Left renal pelvis (tissue), 4 donors: ENCODE measurements at places on chromosomes 13 and 19.

DNA sequence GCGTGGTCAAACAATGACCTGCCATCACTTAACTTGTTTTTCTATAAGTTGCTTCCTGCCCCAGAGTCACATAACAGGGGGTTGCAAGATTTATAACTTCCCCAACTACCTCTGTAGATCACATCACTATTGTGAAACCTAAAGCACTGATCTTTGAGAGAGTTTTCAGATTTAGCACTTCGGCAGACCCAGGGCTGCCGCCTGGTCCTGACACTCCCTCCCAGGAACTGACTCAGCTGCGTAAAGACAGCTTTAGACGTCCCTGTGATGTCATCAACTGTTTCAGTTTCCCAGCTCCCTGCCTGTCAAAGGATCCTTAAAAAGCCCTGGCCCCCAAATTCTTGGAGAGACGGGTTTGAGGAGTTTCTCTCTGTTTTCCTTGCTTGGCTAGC lies 33.3 kb downstream of the IGFL2 start:
- DNase-seq: no peak

DNA sequence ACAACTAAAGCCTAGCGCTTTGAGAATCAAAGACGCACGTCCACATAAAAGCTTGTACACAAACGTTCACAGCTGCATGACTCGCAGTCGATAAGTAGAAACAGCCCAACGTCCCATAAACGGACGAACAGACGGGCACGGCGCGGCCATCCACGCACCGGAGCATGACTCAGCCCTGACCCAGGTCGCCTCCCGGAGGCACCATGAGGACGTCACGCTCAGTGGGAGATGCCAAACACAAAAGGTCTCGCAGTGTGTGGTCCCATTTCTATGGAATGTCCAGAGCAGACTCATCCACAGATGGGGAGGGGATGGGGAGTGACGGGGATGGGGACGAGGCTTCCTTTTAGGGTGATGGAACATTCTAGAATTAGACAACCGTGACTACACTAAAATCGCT lies 9.4 kb downstream of the POLRMT start:
- no peak for DNase-seq

DNA sequence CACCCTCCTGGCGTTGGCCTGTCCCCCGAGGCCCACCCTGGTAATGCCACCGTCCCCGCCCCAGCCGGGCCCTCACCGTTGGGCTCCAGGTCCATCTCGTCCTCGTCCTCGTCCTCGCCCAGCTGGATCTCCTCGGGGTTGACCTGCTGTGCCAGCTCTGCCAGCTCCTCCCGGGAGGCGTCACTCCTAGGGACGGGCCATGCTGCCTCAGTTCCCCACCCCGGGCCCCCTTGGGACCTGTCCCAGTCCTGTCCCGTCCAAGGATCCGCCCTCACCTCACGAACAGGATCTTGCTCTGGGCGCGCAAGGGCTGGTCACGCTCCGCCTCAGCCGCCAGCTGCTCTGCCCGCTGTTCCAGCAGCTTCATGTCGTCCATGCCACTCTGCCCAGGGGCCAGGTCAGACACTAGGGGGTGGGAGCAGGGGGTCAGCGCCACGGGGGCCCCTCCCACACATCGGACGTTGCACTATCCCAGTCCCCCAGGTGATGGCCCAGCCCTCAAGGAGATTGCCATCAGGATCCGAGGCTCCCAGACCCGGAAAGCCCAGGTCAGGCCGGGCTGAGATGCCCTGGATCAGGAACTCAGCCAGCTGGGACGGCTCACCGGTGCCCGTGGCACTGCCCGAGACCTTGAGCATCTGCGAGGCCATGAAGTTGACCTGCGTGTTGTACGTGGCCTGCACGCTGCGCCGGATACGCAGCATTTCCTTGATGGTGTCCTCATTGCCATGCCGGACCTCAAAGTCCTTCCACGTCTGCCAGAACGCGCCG lies 9.5 kb downstream of the XAB2 start:
- no peak for DNase-seq

DNA sequence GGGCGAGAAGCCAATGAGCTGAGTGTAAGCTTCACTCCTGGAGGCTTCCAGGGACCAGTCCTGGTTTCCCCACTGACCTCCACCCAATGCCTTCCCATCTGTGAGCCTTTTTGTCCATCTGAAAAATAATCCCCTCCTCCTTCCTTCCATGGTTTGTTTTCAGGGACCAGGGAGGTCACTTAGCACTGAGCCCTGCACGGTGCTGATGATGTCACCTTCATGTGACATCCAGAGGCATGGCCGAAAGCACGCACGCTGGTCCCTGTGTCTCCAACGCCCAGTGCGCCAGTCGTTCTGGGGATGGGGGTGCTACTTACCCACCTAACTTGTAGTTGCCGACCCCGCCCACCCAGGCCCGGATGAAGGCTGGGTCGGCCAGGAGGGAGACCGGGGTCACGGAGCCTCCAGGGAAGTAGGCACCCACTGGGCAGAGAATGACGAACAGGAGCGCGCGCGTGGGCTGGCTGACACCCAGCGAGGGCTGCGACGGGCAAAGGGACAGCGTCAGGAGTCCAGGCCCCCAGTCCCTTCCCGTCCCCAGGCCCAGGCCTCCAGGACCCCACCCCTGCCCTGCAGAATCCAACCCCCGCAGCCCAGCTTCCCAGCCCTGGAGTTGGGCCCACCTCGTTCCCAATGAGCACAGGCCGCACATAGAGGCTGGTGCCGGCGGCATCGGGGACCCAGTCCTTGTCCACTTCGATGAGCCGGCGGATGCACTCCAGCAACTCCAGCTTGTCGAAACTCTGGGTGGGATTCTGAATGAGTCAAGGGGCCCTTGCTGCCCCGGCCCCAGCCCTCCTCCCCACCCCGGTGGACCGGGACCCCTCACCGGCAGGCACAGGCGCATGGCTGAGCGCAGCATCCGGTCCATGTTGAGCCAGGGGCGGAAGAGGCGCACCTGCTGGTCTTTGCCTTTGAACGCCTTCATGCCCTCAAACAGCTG lies 11.2 kb downstream of the BCAT2 start:
- no peak for DNase-seq

DNA sequence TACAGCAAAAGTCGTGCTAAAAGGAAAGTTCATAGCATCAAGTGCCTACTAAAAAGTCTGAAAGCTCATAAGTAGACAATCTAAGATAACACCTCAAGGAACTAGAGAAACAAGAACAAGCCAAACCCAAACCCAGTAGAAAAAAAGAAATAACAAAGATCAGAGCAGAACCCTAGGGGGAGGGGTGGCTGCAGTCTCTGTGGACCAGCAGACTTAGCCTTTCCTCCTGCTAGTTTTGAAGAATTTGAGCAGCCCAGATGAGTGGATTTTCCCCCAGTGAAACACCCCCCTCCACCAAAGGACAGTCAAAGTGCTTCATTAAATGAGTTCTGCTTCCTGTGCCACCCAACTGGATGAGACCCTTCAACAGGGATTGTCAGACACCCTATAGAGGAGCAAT lies 2.6 kb upstream of the ZNF486 start:
- DNase-seq: no peak

DNA sequence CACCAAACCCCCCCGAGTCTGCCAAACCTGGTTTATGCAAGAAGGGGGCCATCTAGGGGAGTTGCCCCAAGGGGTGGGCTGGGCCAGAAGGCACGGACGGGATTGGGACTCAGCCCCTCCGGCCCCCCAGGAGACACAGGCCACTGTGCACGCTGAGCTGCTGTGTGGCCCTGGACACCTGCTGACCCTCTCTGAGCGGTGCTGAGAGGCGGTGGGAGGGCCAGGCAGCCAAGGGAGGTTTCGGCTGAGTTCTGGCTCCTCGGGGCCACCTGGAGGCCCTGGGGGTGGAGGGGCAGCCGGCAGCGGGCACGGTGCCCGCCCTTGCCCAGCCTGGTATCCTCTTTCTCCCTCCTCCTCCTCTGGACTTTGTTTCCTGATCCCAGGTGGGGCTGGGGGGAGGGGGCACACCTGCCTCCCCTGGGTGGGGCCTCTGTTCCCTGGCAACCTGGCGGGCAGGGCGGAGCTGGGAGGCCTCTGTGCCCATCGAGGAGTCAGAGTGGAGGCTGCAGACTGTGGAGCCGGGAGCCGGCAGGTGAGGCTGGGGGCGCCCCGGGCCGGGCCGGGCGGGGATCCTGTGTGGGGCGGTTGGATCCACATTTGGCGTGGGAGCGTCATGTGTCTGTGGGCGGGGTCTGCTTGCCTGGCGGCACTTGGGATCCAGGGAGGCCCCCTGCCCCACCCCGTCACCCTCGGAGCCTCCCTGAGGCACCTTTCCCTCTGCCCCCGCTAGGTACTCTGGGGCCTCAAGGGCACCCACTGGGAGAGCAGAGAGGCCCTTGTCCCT lies at the start of gene MISP:
Gene MISP (plus strand): TSS at position 473 of the 784 bp plus-strand sequence. CDS start 5,835 bp downstream, outside the sequence.
- DNase-seq: no peak
